ENCODE measurements at places on chromosomes 6 and 20.

DNA sequence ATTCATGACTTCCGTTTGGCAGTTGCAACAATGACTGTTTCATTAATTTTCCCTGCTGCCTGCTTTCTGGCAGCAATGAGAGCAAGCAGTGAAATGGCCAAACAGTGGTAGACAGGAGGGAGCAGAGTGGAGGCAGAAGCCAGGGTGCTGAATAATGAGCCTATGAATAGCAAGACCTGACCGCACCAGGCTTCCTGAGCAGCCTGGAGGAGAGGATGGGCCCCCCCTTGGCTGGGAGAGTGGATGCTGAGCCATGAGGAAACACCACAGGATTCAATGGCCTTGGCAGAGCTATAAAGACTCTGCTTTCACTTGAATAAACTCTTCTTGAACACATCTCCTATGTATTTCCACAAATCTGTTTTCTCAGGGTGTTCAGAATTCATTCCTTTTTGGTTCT is 68.1 kb upstream of the SNRPB2 start:
- DNase-seq: no peak

DNA sequence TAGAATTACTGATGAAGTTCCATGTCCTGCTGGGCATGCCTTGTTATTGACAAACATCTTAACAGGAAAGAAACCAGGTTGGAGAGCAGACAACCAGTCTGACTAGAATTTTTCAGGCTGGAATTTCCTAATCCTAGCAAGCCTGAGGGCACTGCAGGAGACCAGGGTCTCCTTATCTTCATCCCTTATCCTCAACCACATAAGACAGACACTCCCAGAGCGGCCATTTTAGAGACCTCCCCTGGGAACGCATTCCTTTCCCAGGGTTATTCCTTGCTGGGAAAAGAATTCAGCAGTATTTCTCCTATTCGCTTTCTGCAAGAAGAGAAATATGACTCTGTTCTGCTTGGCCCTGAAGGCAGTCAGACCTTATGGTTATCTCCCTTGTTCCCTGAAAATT is 803.7 kb downstream of the GRIK2 start:
- no peak for DNase-seq

DNA sequence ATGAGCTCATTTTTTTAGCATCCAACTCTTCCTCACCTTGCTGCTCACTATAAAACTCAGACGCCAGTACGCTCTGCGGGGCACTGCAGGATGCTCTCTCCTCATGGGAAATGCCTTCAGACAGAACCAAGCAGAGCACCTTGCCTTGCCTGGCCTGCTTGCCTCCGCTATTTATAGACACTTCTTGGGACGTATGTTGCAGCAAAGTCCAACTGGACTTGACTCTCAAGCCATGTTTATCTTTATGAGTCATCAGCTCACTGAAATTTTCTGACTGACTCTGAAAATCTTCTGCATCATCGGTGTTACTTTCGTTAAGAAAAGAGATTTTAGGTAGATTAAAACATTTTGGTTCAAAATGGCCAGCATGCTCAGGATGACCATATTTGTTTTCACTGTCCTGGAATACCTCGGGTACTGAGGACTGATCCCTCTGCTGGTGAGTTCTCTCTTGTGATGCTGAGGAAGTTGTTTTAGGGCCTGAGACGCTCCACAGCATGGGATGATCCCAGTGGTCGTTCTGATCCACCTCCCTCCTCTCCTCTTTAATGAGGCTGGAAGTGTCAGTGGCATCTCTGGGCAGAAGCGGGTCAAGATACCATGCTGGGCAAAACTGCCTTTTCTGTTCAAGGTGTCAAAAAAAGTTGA is 204.5 kb downstream of the KIF16B start:
- DNase-seq: no peak

- DNase-seq: peak; percentile 27
Observed at GRCh38 chr6:8059129-8059528, 5.1 kb downstream of the BLOC1S5 start.

- no peak for DNase-seq
Observed at GRCh38 chr6:35170891-35171290, 29.8 kb upstream of the TCP11 start.

DNA sequence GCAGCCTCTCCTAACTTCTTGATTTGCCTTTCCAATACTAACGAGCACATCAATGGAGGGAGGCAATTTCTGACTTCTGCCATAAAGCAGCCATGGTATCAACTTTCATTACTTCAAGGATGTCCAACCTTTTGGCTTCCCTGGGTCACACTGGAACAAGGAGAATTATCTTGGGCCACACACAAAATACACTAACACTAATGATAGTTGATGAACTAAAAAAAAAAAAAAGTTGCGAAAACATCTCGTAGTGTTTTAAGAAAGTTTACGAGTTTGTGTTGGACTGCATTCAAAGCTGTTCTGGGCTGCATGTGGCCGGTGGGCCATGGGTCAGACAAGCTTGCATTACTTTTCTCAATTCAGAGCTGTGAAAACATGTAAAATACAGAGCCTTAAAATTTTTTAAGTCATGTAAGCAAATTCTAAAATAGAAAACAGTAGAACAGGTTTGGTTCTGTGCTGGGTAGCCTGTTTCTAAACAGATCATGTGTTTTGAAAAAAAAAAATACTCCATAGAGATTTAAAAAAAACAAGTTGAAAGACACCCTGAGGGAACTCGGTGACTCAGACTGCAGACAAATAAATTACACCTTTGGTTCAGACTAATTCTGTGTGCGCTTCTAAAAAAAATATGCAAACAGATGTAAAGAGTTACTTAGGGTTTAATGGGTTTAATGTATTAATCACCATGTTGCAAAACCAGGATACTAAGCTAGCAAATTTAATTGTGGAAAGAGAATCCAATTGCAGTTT is 43.6 kb upstream of the SLC22A23 start:
- no peak for DNase-seq

- no peak for DNase-seq
Observed at GRCh38 chr6:157497579-157497978, 116.6 kb downstream of the ZDHHC14 start.

DNA sequence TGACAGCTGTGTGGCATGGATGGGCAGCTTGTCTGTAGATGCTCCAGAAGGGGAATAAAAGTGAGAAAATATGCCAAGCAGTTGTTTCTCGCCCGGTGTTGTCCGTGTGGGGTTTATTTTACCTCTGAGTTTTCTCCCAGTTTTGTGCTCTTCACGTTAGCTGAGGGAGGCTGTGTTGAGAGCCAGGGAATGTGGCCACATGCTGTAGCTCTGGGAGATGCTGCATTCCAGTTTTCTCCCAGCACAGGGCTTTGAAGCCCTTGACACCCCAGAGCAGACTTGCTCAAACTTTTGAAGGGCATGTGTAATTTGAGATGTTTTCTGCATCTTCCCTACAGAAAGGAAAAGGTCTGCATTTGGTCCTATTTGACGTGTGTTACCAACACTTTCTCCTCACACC is 67.7 kb downstream of the RREB1 start:
- DNase-seq: no peak

DNA sequence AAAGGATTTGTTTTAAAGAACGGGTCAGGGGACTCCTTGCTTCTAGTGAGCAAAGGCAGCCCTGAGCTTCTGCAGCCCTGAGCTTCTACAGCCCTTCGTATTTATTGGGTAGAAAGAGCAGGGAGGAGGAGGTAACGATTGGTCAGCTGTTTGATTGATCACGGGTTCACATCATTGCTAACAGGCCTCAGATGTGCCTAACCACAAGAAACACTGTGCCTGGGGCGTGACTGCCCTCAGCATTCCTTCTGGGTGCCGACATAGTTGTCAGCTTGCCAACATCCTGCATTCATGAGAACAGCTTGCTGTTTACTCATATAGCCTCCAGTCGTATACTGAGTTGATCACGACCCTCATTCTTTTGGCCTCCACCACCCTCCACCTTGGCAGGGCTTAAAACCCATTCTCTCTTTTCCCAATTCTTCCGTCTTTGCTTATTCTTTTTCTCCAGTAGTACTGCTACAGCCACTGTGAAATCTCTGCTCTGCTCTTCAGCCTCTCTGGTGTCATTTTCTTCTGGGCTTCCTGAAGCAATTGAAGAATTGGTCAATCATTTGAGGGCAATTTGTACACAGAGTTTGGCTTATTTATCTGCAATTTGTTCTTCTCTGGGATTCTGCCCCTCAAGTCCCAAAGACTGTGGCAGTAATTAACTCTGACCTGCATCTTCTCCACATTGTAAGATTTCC is 25.4 kb upstream of the NOP56 start:
- DNase-seq: no peak

GRCh38 chr6:12916006-12916405 is 199.4 kb downstream of the PHACTR1 start:
- DNase-seq: no peak

- DNase-seq: no peak
Observed at GRCh38 chr20:8800089-8800488, 268.8 kb upstream of the PLCB4 start.

DNA sequence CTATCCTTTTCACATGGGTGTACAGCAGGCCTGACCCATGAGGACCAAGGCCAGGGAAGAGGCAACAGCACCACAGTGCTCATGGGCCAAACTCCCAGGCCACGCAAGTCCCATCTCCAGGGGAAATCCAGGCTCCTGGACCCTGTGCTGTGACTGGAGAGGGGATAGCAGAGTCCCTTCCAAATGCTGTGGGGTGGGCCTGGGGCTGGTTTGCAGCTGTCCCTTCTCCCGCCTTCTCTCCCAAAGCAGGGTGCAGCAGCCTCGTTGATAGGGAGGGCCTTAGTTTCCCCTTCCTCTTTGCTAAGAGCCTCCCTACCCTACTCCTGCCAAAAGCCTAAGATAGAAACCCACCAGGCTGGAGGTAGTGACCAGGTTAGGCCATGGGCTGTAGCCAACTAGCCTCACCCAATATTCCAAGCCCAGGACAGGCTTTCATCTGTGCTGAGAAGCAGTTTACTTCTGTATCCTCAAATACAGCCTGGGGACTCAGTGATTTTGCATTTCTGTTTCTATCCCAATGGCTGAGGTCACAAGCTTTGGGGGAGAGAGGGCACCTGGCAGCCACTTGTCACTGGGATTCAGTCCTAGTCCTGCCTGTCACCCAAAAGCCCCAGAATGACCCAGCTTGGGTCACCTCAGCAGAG is 1.4 kb downstream of the CTSZ start:
- no peak for DNase-seq

- DNase-seq: no peak
Observed at GRCh38 chr6:166728884-166729530, 102.0 kb upstream of the RPS6KA2 start.

- DNase-seq: no peak
Observed at GRCh38 chr20:1370548-1371110, 22.2 kb downstream of the FKBP1A start.

DNA sequence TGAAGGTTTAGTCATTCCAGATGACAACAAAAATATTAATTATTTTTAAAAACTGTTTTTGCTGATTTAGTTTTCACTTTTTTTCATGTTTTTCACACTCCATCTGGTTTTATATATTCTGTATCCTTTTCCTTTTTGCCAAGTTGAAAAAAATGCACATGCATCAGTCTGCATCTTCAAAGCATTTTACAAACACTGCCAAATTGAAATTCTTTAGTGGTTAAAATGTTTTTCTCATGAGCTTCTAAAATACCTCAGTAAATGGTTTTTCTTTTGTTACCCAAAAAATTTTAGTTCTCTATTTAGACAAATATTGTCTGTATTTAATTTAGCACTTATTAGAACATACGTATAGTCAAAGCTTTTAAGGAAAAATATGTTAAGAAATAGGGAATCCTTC is 386.9 kb upstream of the HSF2 start:
- DNase-seq: no peak

DNA sequence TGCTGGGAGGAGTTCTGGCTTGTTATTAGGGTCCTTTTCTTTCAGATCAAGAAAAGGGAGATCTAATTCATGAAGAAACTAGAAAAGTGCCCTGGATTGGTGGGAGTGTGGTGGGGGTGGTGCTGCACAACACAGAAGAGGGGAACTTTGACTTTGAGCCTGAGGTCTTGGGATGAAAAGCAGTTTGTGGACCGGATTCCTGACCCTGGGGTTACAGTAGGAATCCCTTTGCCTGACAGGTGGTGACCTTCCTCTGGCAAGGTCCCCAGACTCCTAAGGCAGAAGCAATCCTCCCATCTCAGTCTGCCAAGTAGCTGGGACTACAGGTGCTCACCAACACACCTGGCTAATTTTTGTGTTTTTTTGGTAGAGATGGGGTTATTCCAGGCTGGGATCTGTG is 45.3 kb upstream of the IER3 start:
- DNase-seq: no peak

DNA sequence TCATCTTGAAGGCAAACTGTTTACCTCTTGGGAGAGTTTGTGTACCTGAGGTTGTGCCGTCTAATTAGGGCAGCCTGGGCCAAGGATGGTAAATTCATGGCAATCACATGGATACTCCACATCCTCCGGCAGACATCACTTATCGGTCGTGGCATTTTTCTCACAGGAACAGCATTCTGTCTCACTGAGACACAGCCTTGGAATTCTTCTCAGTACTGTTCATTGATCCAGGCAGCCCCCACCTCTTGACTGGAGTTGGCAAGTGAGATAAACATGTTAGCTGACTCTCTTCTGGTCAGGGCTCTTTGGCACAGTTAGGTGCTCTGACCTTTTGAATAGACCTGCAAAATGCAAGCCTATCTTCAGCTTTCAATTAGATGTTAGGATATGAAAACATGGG is 511.4 kb upstream of the FLRT3 start:
- DNase-seq: no peak

GRCh38 chr6:96007663-96008062 is 8.1 kb upstream of the FUT9 start:
- DNase-seq: no peak

DNA sequence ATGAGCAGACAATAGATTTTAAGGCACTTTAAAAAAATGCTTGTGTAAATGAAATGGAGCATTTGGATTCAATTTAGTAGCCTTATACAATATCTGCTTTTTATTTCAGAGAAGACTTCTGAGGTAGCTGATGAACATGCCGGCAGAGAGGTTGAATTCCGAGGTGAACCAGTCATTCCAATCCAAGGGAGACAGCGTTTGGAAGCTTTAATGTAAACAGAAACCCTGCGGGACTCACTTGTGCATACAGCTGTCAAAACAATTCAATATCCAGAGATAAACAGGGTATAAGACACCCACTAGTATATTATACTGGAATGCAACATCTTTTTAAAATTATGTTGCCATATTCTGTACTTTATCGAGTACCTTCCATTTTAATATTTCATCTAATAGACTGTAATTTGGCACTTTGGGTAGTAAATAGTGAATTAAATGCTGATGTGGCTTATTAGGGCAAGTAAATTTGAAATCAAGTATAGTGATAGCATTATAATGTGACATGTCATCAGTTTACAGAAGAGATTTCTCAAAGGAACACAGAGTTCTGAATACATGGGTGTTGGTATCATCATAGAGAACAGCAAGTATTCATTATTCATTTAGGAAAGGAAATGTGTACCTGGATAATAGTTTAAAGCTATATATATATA is 347.7 kb downstream of the PRKN start:
- DNase-seq: no peak

All from hematopoietic multipotent progenitor cell treated with erythropoietin and hydrocortisone succinate and interleukin-3 and kit ligand, for 17 days (in vitro differentiated cells).